ENCODE measurements at places on chromosomes 16 and 17.

GRCh38 chr16:265711-266110, 10.0 kb downstream of the RGS11 start:
- DNase-seq = peak; percentile 13

GRCh38 chr17:17970699-17971430, 1.3 kb downstream of the TOM1L2 start:
- no peak for DNase-seq

DNA sequence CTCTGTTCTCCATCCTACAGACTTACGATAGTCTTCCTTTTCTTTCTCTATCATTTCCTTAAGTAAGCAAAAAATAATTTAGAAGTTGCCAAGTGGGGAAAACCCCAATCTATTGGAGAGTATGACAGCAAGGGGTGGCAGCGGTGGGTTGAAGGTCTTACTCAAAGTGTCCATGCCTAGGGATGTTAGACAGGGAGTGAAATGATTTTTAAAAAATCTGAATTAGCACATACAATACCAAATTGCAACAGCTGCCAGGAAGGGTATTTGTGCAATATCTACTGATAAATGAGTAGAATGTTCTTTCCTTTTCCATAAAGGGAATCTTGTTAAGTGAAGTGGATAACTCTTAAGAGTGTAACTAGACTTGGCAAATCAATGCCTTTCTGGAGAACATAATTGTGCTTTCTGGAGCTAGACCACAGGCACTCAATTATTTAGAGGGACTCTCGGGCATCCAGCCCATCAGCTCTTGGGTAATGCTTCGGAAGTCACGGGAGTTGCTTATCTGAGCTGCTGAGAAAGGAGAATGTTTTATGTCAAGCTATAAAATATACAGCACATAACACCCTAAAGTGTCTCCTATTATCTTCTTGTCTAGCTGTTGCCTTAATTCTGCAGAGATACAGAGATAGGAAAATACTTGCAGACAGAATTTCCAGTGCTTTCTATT, 151.5 kb downstream of the KCNJ2 start:
- no peak for DNase-seq

DNA sequence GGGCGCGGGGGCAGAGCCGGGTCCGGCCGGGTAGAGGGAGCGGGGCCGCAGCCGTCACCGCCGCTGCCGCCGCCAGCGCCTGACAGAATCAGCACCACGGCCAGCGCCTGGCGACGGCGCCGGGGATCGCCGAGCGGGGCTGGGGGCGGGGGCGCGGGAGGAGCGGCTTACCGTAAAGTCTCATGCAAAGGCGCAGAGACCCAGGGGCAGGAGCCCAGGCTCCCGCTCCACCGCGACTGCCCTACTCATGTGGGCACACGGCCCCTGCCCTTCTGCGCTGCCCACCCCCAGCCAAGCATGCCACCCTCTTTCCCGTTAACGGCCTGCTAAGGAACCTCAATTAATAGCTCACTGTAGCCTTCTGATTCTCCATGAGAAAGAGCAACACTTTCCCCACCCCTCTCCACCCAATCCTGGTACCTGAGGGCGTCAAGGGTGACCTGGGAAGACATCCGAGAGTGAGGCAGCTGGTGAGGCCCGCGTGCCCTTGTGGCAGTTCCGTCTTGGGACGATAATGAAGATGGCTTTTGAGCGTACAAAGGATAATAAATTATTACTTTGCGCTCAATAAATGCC, at the start of gene SEZ6:
Gene SEZ6 (minus strand): TSS at position 98 of the 576 bp plus-strand sequence. CDS start 164 bp downstream, outside the sequence.
- DNase-seq = peak; percentile 62

GRCh38 chr16:67198238-67198734, 645 bp upstream of the ELMO3 start:
- no peak for DNase-seq

- no peak for DNase-seq
Observed at GRCh38 chr17:56434610-56435009, 158.9 kb upstream of the NOG start.

DNA sequence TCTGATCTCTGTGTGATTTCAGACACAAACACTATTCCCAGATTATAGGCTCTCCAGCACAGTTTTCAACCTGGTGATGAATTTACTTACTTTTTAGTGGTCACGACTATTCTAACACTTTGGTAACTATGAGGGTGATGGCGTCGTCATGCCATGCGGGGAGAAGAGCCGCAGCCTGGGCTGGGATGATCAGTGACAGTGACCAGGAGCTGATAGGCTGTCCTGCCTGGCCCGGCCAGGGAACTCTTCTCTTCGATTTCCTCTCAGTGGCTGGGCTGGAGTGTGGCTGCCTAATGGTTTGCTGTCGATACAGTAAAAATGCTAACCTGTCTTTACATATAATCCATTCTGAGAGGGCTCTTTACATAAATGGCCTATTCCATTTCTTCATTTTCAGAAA, 113.1 kb downstream of the IRX3 start:
- DNase-seq = no peak

DNA sequence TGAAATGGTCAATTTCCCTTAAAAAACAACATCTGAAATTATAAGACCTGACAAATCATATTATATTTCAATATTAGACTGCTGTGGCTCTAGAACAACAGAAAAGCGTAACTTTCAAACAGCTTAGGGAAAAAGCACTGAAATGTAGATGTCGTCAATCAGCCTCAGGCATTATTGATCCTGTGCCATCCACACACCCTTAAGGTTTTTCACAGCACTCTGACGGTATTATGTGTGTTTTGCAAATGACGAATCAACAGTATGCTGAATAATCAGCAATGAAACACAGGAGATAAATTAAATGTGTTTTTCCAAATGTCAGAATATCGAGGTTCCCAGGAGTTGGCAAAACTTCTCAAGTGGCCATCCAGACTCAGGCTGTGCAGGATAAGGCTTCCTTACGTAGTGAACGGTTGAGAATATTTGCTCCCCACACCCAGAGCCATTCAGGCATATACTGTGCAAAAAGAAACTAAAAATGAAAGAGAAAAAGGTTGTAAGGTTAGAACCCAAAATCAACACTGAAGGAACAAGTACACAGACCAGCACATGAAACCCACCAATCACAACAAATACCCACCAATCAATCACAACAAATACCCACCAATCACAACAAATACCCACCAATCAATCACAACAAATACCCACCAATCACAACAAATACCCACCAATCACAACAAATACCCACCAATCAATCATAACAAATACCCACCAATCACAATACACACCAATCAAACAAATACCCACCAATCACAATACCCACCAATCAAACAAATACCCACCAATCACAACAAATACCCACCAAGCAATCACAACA, 7.7 kb upstream of the MBTPS1 start:
- DNase-seq = no peak

DNA sequence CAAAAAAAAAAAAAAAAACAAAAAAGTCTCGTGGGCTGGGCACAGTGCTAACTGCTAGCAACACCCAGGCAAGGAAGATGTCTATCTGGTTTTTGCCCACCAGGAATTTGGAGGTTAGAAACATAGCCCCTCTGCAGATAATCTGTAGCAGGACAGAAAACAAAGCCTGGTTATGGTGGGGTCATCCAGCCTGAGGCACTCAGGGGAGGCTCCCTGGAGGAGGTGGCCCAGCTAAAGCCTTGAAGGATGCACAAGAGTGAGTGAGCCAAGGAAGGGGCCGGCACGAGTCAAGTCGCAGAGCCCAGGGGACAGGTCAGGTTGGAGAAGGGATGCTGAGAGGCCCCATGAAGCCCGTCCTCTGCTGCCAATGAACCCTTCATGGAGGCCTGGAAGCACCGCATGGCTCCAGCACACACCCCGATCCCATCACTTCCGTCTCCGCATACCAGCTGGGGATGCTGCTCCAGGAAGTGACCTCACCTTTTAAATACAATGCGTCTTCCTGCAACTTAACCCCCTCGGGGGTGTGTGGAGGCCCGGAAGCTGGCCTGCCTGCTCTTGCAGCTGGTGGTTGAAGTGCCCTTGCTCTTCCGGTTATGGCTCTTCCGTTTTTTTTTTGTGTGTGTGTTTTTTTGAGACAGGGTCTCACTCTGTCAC, 86.5 kb downstream of the ENGASE start:
- no peak for DNase-seq

- DNase-seq = no peak
Observed at GRCh38 chr16:86258713-86259112, 251.6 kb upstream of the FOXF1 start.

DNA sequence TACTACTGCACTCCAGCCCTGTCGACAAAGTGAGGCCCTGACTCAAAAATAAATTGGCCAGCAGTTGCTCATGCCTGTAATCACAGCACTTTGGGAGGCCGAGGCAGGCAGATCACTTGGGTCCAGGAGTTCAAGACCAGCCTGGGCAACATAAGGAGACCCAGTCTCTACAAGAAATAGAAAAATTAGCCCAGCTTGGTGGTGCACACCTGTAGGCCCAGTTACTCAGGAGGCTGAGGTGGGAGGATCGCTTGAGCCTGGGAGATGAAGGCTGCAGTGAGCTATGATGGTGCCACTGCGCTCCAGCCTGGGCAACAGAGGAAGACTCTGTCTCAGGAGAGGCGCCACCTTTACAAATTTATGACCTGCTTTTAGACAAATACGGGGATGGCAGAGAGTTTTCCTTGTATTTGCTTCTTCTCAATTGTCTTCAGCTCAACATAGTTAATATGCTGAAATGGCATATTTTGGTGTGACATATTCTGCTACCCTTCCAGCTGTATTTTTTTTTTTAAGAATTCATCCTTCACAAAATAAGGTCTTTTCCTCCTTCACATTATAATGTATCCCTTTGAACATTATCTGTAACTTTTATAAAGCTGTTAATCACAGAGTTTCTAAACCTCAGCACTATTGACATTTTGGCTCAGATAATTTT, 21.1 kb upstream of the YPEL2 start:
- no peak for DNase-seq

GRCh38 chr16:82886146-82886545, 259.4 kb downstream of the CDH13 start:
- no peak for DNase-seq

- DNase-seq = peak; percentile 55
Observed at GRCh38 chr17:42414704-42415409, 8.2 kb downstream of the CAVIN1 start.

DNA sequence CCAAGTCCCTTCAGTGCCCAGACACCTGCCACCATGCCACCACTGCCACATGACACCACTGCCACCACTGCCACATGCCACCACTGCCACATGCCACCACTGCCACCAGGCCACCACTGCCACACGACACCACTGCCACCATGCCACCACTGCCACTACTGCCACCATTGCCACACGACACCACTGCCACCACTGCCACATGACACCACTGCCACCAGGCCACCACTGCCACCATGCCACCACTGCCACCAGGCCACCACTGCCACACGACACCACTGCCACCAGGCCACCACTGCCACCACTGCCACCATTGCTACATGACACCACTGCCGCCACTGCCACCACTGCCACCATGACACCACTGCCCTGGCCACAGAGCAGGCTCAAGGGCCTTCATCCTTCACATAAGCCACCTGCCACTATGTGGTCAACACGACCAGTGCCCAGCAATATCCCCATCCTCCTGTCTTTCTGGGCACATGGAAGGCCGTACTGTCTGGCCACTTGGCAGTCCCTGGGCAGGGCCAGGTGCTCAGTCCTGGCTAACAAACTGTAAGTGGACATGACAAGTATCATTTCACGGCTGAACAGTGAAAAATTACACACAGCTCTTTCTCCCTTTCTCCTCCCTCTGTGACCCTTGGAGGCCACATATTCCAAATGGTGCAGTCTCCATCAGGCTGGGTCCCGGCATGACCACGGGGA, 33.1 kb downstream of the ABR start:
- no peak for DNase-seq

GRCh38 chr17:17874478-17874877, 37.7 kb upstream of the SREBF1 start:
- no peak for DNase-seq
